ENCODE measurements at places on chromosomes 11 and 22. TPM values are rescaled to one million over a fixed set of nuclear protein-coding genes. Genes with fewer than 3 reads are reported as not detected.

GRCh38 chr11:61183645-61184044 is 19.7 kb upstream of the PGA3 start:
- DNase-seq = no peak
- no peaks in the 10 kb centered on the region for H3K36me3 ChIP-seq
- H3K27ac ChIP-seq = no peak overlapping the region
- peaks cover 8% of the 10 kb centered on the region for H3K27me3 ChIP-seq
- H3K4me1 ChIP-seq = no peaks in the 10 kb centered on the region

DNA sequence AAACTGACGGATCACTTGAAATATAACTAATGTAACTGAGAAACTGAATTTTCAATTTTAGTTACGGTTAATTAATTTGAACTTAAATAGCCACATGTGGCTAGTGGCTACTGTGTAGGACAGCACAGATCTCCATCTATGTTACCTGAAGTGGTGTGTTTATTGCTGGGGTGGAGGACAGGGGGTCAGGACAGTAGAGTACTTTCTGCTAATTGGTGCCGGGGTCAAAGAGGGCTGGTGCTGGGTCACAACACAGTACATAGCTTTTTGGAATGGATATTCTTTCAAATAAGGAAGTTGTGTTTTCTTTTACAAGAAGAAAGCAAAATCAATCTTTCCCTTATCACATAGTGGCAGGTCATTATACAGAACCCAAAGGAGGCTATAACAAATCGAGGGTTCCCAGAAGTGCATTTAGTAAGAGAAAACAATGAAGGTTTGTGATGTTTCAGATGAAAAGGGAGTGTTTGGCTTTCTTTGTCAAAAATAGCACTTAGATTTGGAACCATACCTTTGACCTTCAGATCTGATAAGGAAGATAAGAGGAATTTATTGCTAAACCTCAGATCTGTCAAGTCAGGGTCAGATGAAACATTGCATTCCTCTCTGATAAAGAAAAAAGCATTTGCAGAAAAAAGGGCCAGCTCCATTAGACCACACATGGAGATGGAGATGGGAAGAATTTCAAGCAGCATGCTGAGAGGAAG is 384.5 kb downstream of the AASDHPPT start:
- H3K4me1 ChIP-seq = peaks cover 8% of the 10 kb centered on the region
- peak overlapping the region; percentile 62 for H3K27ac ChIP-seq

- no peak for DNase-seq
- H3K27ac ChIP-seq = no peak overlapping the region
- H3K36me3 ChIP-seq = no peaks in the 10 kb centered on the region
- no peaks in the 10 kb centered on the region for H3K4me1 ChIP-seq
- H3K27me3 ChIP-seq = peaks cover 34% of the 10 kb centered on the region
These were observed 46.7 kb downstream of the MEI1 start for GRCh38 chr22:41745968-41746367.

GRCh38 chr11:115170133-115170815 is 333.9 kb downstream of the CADM1 start:
- H3K36me3 ChIP-seq = no peaks in the 10 kb centered on the region
- peaks cover 20% of the 10 kb centered on the region for H3K4me1 ChIP-seq
- peaks cover under 1% of the 10 kb centered on the region for H3K27me3 ChIP-seq
- no peak overlapping the region for H3K27ac ChIP-seq
- DNase-seq = no peak

DNA sequence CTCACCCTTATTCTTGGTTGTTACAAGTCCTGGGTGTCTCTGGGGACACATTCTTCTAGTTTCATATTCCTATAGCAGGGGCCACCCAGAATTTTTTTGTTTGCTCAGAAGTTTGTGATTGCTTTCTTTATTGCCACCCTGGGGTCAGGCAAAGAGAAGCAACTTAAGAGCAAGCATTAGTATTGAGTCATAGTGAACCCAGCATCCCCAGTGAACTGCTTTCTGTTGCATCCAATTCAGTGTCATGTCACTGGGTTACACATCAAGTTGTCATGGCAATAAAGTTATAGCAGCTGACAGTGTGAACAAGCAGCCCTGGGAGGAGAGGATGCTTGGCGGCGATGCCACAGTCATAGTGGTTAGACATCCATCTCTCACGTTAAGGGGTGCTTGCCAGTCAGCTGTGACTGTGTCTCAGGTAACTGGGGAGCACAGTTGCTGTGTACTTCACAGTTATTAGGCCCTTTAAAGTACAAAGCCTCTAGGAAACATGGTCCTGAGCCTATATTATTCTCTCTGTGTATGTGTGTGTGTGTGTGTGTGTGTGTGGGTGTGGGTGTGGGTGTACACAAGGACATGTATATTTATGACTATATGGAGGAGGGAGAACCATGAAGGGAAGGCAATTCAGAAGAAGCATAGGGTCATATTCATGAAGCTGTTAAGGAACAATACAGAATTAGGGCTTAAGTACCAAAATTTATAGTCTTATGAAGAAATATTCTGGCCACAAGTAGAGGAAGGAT is 52.5 kb downstream of the TRIM44 start:
- H3K4me1 ChIP-seq = peaks cover 23% of the 10 kb centered on the region
- no peaks in the 10 kb centered on the region for H3K27me3 ChIP-seq
- DNase-seq = no peak

DNA sequence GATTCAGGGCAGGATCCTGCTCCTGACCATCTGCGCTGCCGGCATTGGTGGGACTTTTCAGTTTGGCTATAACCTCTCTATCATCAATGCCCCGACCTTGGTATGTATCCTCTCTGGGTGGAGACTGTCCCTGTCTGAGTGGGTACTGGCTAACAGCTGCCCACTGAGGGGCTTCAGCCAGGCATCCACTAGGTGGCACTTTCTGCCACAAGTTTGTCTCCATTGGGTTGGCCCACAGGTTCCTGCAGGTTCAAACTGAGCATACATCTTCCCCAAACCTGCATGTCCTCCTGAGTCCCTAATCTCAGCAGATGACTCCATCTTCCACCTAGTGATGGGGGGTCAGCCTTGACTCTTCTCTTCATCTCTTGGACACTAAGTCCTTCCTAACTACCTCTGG is 4.4 kb downstream of the SLC2A11 start:
- no peak for DNase-seq
- H3K27ac ChIP-seq = no peak overlapping the region
- no peaks in the 10 kb centered on the region for H3K27me3 ChIP-seq
- H3K4me3 ChIP-seq = no peak overlapping the region
- peaks cover 38% of the 10 kb centered on the region for H3K4me1 ChIP-seq
- peaks cover 7% of the 10 kb centered on the region for H3K36me3 ChIP-seq

Gene PGA4
- total RNA-seq = 1.3 TPM

DNA sequence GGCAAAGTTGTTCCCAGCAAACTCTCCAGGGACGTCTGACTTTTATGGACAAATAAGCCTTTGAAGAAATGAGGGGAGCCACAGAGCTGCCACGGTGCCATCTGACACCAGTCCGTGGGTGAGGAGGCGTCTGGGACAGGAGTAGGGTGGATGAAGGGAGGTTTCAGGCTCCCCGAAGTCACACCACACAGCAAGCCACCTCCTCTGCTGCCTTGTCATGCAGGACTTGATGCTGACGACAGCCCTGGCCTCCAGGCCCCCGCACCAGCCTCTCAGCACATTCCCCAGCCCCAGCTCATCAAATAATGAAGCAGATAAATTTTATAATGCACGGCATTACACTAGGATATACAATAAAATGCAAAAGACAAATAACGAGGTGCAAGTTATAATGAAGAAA is 156.5 kb downstream of the CEP164 start:
- no peak overlapping the region for H3K27ac ChIP-seq
- peaks cover 5% of the 10 kb centered on the region for H3K36me3 ChIP-seq
- H3K4me1 ChIP-seq = no peaks in the 10 kb centered on the region
- H3K4me3 ChIP-seq = no peak overlapping the region

DNA sequence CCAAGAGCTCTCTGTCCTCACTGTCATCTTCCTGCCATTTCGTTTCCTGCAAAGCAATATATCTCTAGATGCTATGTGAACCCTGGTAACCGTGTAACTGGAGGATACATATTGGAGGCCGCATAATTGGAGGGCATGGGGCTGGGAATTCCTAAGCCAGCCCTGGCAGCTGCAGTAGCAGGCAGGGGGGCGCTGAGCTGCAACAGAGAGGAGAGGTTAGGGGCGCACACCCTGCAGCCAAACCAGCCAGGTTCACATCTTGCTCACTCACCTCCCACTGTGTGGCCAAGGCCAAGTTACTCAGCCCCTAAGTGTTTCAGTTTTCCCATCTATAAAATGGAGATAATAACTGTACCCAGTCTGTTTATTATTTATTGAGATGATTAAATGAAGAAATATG is 39.9 kb upstream of the ZBTB16 start:
- no peaks in the 10 kb centered on the region for H3K27me3 ChIP-seq
- H3K4me3 ChIP-seq = no peak overlapping the region
- no peaks in the 10 kb centered on the region for H3K36me3 ChIP-seq

GRCh38 chr22:37925330-37925729 is 19.2 kb downstream of the MICALL1 start:
- H3K36me3 ChIP-seq = peaks cover 88% of the 10 kb centered on the region
- H3K4me3 ChIP-seq = no peak overlapping the region
- DNase-seq = no peak
- H3K4me1 ChIP-seq = peaks cover 3% of the 10 kb centered on the region
- H3K27me3 ChIP-seq = no peaks in the 10 kb centered on the region

DNA sequence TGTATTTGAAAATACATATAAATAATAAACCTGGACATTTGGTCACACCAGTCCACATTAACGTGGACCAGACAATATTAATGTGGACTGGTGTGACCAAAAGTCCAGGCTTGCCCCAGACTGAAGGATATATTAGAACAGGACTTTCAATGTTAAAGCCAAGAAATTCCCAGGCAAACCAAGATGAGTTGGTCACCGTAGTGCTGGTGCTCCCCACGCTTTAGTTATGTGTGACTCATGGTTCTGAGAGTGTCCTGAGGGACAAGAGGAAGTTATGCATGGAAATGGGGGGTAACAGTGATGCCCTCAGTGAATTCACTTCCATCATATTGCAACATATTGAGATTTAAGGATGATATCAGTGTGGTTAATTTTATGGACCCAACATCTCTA is 31.4 kb downstream of the POU2AF1 start:
- H3K27me3 ChIP-seq = no peaks in the 10 kb centered on the region
- DNase-seq = no peak
- no peaks in the 10 kb centered on the region for H3K36me3 ChIP-seq
- peaks cover 5% of the 10 kb centered on the region for H3K4me1 ChIP-seq

DNA sequence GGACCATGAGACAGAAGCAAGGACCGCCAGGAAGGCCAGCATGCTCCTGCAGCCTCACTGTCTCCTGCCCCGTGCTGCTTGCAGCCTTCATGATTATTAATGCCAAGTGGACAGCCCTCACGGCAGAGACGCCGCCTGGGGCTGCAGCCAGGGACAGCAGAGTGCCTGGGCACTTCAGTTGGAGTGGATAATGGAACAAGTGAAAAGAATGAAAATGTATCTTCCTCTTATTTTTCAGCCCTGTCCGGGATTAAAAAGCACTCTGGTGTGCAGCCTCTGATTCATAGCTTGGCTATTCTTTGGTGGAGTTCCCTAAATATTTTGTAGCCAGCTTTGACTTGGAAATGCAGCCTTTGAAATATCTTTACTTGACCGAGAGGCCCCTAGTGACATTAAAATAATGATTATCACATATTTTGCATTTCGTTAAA is 1404.2 kb downstream of the BRD1 start:
- DNase-seq = no peak
- H3K4me3 ChIP-seq = no peak overlapping the region
- no peaks in the 10 kb centered on the region for H3K4me1 ChIP-seq
- H3K36me3 ChIP-seq = no peaks in the 10 kb centered on the region
- H3K27ac ChIP-seq = no peak overlapping the region

DNA sequence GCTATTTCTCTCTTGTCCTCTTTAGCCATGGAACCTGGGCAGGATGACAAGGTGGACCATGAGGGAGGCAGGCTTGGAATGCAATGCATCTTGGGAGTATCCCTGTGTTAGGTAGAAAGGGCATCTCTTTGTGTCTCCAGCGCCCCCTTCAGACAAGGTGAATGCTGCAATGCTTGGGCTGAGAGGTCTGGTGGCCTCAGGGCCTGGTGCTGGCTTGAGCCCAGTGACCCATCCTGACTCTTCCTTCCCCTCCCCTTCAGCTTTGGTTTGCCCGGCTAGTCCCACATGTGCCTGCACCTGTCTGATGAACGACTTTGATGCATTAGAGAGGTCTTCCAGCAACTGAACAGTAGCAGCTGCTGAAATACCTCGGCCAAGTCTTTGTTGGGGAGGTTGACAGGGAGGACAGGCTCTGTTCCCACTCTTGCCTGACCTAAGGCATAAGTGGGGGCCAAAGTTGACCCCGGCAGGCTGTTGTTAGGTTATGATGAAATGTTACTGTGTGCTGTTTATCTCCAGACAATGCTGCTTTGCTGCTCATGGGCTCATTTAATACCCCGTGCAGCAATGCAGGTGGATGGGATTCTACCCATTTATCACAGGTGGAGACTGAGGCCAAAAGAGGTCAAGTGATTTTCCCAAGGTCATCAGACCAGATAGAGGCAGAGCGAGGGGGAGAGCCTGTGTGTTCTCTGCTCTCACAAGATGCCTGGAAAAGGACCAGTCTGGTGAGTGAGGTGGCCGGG is 22.5 kb downstream of the MYO18B start:
- H3K27me3 ChIP-seq = no peaks in the 10 kb centered on the region
- peak overlapping the region; percentile 76 for H3K27ac ChIP-seq
- peaks cover 62% of the 10 kb centered on the region for H3K4me1 ChIP-seq
- no peak for DNase-seq
- peaks cover 41% of the 10 kb centered on the region for H3K36me3 ChIP-seq

DNA sequence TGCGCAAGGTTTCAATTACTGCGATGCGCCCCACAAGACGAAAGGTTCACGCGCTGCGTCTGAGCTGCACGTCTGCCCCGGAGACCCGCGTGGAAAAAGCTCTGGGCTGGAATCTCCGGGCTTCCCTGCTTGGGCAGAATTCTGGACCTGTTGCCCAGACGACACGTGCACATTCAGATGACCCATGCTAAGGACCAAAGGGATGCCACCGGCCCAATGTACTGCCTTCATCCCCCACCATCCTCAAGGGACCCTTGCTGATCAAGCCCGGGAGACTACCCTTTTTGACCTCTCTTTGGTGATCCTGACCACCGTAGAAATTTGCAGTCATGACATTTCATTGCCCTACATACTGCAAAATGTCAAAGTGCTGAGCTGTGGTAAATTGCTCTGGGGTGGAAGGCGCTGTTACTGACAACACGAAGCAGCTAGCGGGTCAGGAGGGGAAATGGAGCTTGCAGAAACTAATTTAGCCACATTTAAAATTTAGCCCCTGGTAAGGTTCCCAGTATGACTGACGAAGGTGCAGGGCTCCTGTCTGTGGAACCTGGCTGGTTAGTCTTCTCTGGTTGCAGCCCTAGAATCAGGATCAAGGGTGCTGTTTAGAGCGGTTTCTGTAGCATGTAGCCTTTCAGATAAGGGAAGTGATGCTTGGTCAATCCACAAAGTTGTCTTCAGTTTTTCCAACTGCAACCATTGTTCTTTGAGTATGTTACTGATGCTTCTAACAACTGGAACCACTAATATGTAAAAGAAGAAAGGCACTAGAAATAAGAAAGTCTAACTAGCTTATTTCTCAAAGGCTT is 81.9 kb downstream of the PRR5L start:
- H3K27ac ChIP-seq = peak overlapping the region; percentile 42
- no peak for DNase-seq
- peak overlapping the region; percentile 70 for H3K4me3 ChIP-seq

- H3K4me3 ChIP-seq = no peak overlapping the region
- no peaks in the 10 kb centered on the region for H3K36me3 ChIP-seq
- no peak for DNase-seq
- H3K4me1 ChIP-seq = no peaks in the 10 kb centered on the region
- no peaks in the 10 kb centered on the region for H3K27me3 ChIP-seq
These were observed 1599.2 kb upstream of the TENM4 start for GRCh38 chr11:81039916-81040524.

Gene OSBPL5
- total RNA-seq = 11.4 TPM

GRCh38 chr11:64724863-64725532 is 2.0 kb upstream of the NRXN2 start:
- H3K36me3 ChIP-seq = peaks cover 8% of the 10 kb centered on the region
- H3K4me1 ChIP-seq = peaks cover 11% of the 10 kb centered on the region
- no peak for DNase-seq
- peaks cover 30% of the 10 kb centered on the region for H3K27me3 ChIP-seq
- no peak overlapping the region for H3K4me3 ChIP-seq

Gene OR5W2
- total RNA-seq = not detected

Gene PTPRJ
- 6.8 TPM for total RNA-seq

All from left ventricle myocardium inferior (tissue), 1 donor.